ENCODE measurements at places on chromosomes 3 and 15.

DNA sequence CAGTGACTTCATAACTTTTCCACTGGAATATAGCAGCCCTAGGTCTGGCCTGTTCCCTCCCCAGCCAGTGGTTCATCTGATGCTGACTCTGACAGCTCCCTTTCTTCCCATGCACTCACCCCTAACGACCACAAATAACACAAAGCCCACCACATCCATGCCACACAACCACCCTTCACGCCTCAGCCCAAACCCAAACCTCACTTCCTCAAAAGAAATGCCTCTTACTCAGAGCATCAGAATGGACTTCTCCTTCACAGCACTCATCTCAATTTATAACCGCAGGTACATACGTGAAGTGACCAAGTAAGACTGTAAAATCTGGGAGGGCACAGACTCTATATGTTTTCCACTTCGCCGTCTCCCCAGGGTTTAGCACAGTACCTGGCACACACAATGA, 1.1 kb downstream of the RBSN start:
- no peak for DNase-seq

DNA sequence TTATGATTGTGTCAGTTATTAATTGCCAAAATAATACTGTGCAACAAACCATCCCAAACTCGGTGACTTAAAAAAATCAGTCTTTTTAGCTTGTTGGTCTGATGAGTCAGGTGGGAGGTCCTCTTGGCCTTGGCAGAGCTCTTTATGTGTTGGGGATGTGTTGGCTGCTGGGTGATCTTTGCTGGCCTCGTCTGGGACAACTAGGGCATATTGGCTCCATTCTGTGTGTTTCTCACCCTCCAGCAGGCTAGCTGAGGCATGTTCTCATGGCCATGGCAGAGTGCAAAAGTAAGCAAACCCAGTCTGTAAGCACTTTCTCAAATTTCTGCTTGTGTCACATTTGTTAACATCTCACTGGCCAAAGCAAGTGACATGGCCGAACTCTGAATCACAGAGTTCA, 251.6 kb downstream of the RPLP1 start:
- no peak for DNase-seq

GRCh38 chr15:32099097-32099785, 68.9 kb downstream of the CHRNA7 start:
- DNase-seq: no peak

GRCh38 chr15:92656089-92656488, 514 bp upstream of the FAM174B start:
- no peak for DNase-seq

GRCh38 chr15:79067072-79067833, 23.3 kb downstream of the RASGRF1 start:
- no peak for DNase-seq

DNA sequence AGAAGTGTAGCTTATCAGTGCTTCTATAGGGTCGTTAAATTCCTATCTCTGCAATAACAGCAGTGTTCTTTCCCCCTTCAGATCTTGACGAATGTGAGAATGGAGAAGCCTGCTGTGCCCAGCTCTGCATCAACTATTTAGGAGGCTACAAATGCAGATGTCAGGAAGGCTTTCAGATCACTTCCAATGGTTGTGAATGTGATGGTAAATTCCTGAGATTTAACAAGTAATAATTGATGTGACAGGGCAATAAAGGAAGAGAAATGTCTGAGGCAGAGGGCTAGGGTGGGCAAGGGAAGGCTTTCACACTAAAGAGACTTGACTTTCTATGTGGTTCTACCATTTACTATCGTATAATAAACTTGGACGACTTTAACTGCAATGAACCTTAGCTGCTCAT, 711.7 kb upstream of the GOLIM4 start:
- no peak for DNase-seq

All from Caki2 (cell line).